ENCODE measurements at places on chromosomes 12 and 14. TPM values are rescaled to one million over a fixed set of nuclear protein-coding genes. Genes with fewer than 3 reads are reported as not detected.

Gene TAS2R20
- 7.2 TPM for total RNA-seq

Gene L2HGDH
- total RNA-seq: 1.0 TPM

Gene TPH2
- not detected for total RNA-seq

Gene GSC
- total RNA-seq: 0.90 TPM

Gene ACOT6
- total RNA-seq: not detected

Gene KLRC1
- total RNA-seq: not detected

Gene PTPN21
- total RNA-seq: 20.4 TPM

Gene SRRM4
- 0.14 TPM for total RNA-seq

Gene NIN
- 8.8 TPM for total RNA-seq

Gene SIX6
- not detected for total RNA-seq

Gene ARHGEF25
- total RNA-seq: 52.9 TPM

Gene PDZRN4
- 2.1 TPM for total RNA-seq

Gene CKAP4
- total RNA-seq: 15.6 TPM

Gene KERA
- total RNA-seq: not detected

Gene SMARCC2
- 86.8 TPM for total RNA-seq

Gene MIP
- total RNA-seq: not detected

Gene TAS2R10
- total RNA-seq: not detected

Gene NGB
- total RNA-seq: not detected

Gene PRH2
- not detected for total RNA-seq

Gene CDH24
- 6.5 TPM for total RNA-seq

Gene VWF
- total RNA-seq: 949 TPM

Gene GAS2L3
- not detected for total RNA-seq

Gene LTA4H
- total RNA-seq: 67.9 TPM

Gene MYL6B
- total RNA-seq: 13.8 TPM

Gene MGP
- total RNA-seq: 1,589 TPM

Gene OR6C2
- total RNA-seq: not detected

Gene NDUFA12
- total RNA-seq: 55.9 TPM

Gene CLEC2A
- total RNA-seq: not detected

Gene LHX5
- not detected for total RNA-seq
